ENCODE measurements at places on chromosomes 11 and 22.

DNA sequence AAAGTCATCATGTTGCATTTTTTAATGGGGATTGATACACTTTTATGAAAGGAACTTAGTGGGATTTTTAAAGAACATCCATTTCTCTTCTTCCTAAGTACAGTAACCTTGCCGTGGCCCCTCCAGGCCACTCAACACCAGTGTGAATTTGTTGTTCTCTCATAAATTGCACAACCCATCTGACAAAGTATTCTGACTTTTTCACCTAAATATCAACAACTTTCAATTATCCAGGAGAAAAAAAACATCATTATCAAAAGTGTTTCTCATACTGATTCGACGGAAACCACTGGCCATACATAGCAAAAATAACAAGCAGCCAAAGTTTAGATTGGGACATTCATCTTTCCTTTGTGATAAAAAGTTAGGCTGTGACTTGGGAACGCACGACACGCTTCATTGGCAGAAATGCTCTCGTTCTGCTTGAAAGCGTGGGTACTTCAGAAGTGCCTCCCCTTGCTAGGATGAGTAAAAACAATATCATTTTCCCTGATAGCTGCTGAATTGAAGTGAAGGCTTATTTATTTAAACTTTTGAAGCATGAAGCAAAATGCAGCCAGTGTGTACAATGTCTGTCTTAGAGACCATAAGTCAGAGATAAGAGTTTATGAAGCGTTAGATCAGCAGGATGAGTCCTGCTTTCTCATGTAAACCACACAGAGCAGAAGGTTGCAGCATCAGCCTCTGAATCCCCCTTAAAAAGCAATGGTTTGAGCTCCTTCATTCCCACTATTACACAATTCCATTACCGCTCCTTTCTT, 20.6 kb upstream of the EIF3M start:
- no peak for DNase-seq

DNA sequence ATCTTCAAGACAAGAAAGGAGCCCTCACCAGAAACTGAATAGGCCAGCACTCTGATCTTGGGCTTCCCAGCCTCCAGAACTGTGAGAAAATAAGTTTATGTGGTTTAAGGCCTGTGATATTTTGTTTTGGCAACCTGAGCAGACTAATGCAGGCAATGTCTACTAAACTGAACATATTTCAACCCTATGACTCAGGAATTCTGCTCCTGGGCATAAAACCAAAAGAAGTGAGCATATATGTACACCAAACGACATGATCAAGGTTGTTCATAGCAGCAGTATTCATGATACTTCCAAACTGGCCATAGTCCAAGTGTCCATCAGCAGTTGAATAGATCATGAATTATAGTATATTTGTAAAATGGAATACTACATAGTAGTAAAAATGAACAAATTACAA, 29.0 kb downstream of the CSNK2A3 start:
- no peak for DNase-seq

DNA sequence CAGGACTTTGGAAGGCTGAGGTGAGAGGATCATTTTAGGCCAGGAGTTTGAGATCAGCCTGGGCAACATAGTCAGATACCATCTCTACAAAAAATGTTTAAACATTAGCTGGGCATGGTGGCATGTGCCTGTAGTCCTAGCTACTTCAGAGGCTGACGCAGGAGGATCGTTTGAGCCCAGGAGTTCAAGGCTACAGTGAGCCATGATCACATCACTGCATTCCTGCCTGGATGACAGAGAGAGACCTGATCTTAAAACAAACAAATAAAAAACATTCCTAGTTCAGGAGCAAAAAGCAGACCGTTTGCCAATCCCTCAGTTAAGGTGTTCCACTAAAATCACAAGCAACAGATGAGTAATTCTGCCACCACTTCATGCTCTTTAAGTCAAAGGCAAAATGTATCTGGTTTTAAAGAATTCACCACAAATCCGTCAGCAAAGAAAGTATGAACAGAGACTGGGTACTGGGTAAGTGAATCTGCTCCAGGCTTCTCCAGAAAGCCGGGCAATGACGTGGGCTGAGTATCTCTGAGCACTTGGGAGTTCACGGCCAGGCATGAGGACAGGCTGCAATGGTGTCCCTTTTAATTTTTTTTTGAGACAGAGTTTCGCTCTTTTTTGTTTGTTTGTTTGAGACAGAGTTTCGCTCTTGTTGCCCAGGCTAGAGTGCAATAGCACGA, 19.5 kb downstream of the CLTCL1 start:
- no peak for DNase-seq

DNA sequence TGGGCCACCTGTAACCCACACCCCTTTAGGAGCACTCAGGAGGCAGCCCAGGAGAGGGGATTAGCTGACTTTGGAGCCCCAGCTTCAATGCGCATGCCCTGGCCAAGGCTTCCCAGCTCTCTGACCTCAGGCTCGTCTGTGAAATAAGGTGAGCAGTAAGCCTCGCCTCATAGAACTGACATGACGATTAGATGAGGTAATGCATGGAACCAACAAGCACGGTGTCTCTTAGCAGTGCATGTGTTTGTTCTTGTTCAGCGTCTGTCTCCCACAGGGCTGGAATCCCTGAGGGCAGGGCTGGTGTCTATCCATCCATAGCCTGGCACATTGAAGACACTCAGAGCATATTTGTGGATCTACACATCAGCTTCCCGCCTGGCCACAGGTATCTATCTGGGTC, 415.4 kb downstream of the MN1 start:
- no peak for DNase-seq

GRCh38 chr11:35318309-35318708, 101.0 kb downstream of the SLC1A2 start:
- DNase-seq, result no peak

- no peak for DNase-seq
Observed at GRCh38 chr22:43707648-43708047, 104.5 kb downstream of the EFCAB6 start.

- DNase-seq, result no peak
Observed at GRCh38 chr22:23713696-23714595, 23.1 kb downstream of the RGL4 start.

GRCh38 chr22:44348971-44349560, 36.3 kb upstream of the SHISAL1 start:
- DNase-seq, result no peak

GRCh38 chr11:131533998-131534397, 163.6 kb downstream of the NTM start:
- DNase-seq, result no peak

GRCh38 chr11:537622-538430, 499 bp downstream of the LRRC56 start:
- DNase-seq, result no peak

- no peak for DNase-seq
Observed at GRCh38 chr11:75196426-75196825, 44.1 kb upstream of the TPBGL start.

- DNase-seq, result no peak
Observed at GRCh38 chr11:12218909-12219308, 108.5 kb downstream of the MICAL2 start.

Data from B cell (primary cell).